ENCODE measurements at places on chromosomes 4 and X.

GRCh38 chr4:93648258-93648657 lies 180.3 kb upstream of the ATOH1 start:
- DNase-seq: no peak

DNA sequence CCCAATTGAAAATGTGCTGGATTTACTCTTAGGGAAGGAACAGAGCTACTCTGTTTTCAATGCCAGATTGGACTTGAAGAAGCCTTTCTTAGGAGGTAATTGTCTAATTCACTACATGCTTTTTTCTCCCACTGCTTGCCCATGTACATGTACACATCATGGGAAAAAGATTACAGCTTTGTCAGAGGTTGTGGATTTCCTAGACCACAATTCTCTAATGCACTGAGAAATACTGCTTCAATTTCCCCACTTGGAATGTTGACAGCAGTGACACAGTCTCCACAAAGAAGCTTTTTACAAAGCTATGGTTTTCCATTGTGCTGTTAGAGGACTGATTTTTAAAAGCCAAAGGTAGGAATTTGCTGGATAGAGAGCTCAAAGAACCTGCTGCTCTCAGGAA lies 19.5 kb downstream of the ZAR1 start:
- no peak for DNase-seq

GRCh38 chrX:132750331-132751062 lies 207.9 kb downstream of the HS6ST2 start:
- DNase-seq: no peak

DNA sequence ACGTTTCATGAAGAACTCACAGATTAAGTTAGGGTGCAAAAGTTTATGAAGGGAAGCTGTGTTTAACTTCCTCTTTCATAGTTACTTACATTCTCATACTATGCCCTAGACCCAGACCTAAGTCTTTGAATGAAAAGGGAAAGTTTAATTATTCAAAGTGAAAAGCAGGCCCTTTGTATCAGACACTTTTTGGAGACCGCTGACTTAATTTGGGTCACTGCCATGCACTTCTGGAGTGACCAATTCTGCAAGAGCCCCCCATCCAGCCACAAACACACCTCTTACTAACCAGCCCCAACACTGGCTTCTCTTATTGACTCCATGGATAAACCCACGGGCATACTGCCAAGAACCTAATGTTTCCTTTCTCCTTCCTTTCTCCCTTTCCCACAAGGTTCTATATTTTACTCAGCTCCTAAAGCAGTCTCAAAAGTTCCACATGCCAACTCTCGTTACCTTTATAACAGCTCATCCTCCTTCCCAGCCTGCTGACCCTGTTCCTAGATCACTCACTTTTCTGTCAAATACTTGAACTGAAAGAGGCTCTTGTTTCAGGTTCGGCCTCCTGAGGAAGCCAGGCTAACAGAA lies 34.5 kb downstream of the ABCE1 start:
- no peak for DNase-seq

- no peak for DNase-seq
Observed at GRCh38 chr4:43564107-43564506, 671.6 kb downstream of the GRXCR1 start.

DNA sequence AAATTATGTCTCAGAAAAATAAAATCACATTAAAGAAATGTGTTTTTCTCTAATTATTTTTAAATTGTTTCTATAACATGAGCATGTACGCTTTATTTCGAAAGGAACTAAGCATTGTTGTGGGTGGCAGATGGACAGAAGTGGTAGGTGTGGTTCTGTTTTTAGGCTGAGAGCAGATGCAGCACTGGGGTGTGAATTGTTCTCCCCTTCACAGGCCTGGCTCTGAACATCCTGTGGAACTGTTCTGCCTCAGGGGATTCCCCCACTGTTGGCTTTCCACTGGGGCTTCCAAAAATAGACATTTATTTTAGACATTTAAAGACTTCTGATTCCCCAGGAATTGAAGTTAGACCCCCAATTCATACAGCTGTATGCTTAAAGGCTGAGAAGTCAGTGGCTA lies 41.9 kb upstream of the PDHA2 start:
- no peak for DNase-seq

- no peak for DNase-seq
Observed at GRCh38 chr4:47500776-47501175, 15.7 kb downstream of the ATP10D start.

DNA sequence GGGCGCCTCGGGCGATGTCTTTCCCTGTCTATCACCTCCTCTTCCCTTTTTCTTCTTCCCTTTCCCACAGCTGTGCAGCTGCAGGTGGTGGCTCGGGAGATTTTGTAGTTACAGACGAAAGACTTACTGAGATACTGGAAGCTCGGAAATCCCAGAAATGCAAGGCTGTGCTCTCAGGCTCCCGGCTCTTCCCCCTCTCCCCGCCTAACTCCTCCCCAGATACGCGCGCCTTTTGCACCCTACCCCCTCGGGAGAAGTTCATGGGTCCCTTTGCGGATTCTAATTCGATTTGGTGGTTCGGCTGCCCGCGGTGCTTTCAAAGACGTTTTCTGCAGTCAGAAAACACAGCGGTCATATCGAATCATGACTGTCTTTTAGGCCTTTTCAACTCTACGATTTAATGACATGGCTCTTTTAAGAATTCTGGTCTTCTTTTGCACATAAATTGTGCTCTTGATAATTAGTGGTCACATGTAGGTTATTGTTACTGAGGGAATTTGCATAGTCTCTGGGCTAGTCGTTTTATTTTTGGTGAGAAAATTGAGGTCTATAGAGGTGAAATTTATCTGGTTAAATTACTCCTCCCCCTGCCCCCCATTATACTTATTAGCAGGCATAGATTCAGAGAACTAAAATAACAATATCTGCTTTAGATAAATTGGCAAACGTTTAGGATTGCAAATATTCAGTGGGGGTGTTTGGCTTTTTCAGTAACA lies 1.6 kb downstream of the SEPTIN11 start:
- peak; percentile 59 for DNase-seq

DNA sequence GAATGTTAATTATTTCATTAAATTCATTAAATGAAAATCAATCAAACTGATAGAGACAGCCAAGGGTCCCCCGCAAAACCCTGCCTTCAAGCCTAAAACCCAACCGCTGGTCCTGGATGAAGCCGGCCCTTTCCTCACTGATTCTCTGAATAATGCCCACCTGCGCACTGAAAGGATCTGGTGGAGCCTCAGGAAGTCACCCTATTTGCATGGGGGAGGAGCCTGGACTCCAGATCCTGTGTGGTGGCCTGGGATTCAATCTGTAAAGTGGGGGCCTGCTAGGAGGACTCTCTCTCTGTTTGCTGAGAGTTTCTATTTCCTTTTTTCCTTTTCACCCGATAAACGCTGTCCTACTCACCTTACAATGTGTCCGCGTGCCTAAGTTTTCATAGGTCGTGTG lies 97.9 kb upstream of the ADAMTS3 start:
- DNase-seq: no peak

GRCh38 chrX:101062176-101062575 lies 10.3 kb upstream of the TRMT2B start:
- DNase-seq: no peak

DNA sequence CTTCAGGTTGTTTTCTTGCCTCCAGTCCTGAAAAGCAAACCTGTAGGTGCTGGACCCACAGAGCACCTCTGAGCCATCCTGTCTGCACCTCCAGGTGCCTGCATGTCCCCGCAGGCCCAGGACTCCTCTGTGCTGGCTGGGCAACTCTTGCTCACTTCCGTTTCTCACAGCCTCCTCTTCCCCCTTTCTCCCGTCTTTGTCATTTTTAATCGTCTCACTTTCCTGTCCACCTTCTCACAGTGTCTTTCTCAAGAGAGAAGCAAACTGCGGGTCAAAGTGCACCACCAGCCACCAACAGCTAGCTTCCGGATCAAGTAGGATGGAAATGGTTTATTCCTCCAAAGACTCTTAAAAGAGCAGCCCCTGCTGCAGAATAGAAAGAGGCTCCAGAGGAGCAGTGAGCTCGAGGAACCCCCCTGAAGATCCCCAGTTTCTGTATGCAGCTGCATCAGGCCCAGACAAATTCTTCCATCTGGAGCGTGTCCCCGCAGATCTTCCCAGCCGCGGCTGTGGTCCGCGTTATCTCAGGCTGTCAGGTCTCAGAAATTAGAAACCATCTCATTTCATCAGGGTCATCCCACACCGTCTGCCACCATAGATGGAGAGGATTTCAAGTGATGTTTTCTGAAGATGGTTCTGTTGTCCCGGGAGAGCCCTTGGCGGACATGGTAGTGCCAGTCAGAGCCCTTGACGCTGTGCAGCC lies 87.7 kb downstream of the FHDC1 start:
- no peak for DNase-seq

DNA sequence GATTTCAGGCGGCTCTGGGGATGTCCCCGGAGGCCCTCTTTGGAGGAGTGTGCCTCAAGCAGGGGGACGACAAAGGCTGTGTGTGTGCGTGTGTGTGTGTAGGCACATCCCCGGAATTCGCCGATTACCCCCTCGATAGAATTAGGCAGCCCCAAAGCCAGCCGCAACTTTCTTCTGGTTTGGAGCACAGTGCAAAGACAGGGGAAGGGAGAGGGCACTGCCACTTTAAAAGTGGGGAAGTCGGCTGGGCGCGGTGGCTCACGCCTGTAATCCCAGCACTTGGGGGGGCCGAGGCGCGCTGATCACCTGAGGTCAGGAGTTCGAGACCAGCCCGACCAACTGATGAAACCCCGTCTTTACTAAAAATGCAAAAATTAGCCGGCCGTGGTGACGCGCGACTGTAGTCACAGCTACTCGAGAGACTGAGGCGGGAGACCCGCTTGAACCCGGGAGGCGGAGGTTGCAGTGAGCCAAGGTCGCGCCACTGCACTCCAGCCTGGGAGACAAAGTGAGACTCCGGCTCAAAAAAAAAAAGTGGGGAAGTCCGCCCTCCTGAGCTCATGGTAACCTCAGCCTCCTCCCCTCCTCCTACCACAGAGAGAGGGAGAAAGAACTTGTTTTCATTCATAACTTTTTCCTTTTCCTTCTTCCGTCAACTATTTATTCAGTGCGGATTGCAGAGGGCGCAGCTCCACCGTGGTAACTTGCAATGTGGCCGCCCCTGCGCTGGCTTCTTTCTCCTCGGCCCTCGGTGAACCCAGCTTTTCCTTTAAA lies 2.4 kb downstream of the SPRY1 start:
- peak; percentile 75 for DNase-seq

DNA sequence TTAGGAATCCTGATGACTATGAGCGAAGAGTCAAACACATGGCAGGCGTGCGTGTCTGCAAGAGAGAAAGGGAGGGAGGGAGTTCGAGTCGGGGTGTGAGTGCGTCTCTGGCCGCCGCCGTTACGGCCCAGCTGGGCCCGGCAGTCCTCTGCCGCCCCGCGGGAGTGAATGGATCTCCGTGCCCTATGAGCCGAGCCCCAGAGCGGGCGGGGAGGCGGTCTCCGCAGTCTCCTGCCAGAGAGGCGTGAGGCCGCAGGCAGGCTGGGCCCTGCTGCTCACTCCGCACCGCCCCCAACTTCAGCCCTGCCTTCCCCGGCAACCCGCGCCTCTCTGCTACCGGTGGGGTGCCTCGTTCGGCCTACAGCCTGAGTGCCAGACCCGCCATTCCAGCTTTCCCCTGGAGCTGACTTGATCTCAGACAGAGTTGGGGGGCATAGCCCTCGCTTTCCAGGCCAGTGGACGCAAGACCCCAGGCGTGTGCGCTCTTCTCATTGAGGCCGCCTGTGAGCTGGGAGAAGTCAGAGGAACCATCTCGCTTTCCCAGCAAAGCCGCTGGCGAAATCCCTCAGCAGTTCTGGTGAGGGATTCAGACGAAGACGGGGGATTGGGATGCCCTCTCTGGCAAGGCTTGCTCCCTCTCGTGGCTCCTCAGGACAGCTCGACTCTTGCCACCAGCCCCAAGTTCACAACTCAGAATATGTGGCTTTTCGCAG lies 1.4 kb downstream of the SLC16A2 start:
- peak; percentile 69 for DNase-seq

- peak; percentile 25 for DNase-seq
Observed at GRCh38 chr4:183349673-183350072, 27.4 kb upstream of the CLDN24 start.
